Right renal pelvis (tissue), 4 donors: ENCODE measurements at places on chromosomes 4 and X. TPM values are rescaled to one million over a fixed set of nuclear protein-coding genes. Genes with fewer than 3 reads are reported as not detected.

- DNase-seq: no peak
These were observed 412 bp downstream of the SLC10A3 start for GRCh38 chrX:154490021-154490413.

SPANXB1 gene
- polyA plus RNA-seq: not detected

DNA sequence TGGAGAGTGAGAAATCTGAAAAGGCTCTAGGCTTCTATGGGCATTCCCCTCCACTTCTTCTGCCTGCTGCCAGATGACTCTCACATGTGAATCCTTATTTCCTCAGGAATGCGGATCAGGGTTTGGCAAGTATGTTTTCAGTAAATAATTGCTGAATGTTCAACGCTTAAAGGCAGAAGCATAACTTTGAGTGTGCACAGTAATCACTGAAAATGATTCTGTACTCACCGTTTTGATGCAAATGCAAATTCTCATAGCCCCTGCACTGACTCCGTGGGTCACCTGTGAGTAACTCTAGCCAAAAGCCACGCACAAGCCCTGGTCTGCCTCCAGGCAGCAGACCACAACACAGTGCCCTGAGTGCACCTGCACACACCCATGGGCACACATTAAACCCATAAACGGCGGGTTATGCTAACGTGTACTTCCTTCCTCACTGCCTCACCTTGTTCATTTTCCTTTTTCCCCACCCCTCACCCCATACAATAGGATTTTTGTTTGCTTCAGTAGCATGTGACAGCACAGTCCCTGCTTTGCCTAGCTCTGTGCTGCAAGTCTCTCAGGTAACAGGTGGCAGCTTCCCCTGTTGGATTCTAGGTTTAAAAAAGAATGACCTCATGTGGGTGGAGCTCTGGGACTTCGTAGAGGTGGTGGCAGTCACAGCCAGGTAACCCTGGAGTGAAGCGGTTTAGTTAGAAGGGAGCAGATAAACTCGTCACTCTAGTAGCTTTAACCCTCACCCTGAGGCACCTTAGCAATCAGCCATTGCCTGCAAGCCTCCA, at the start of gene ARHGEF38:
Gene ARHGEF38, plus strand, starts transcription at position 656 of the 782 bp plus-strand sequence. CDS start 146 bp downstream, outside the sequence.
- no peak for DNase-seq

TMPRSS11A gene
- polyA plus RNA-seq: not detected

RBM3 gene
- polyA plus RNA-seq: 290 TPM

NSUN7 gene
- polyA plus RNA-seq: 12.9 TPM

- no peak for DNase-seq
These were observed 113.6 kb downstream of the RTL9 start for GRCh38 chrX:110472265-110472664.

TMEM156 gene
- polyA plus RNA-seq: 4.8 TPM

SYTL4 gene
- 23.0 TPM for polyA plus RNA-seq

WNK3 gene
- 5.1 TPM for polyA plus RNA-seq

GRCh38 chr4:150080337-150080736, 2.1 kb downstream of the DCLK2 start:
- DNase-seq: no peak

MAGED4 gene
- polyA plus RNA-seq: 19.9 TPM

DNA sequence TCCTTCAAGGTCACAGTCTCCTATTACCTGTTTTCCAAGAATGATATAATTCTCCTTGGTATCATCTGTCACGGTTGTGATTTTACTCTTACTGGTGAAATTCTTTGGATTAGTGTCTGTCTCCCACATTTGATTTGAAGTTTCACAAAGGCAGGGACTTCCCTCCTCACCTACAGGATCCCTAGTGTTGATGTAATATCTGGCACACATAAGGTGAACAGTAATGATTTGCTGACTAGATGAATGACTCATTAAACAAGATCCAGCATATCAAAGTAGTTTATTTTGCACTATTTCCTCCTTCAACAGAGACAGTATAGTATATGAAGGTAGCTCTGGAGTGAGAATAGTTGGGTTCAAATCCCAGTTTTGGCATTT, 135.3 kb upstream of the IL1RAPL2 start:
- no peak for DNase-seq

ARHGAP4 gene
- polyA plus RNA-seq: 28.8 TPM

DNA sequence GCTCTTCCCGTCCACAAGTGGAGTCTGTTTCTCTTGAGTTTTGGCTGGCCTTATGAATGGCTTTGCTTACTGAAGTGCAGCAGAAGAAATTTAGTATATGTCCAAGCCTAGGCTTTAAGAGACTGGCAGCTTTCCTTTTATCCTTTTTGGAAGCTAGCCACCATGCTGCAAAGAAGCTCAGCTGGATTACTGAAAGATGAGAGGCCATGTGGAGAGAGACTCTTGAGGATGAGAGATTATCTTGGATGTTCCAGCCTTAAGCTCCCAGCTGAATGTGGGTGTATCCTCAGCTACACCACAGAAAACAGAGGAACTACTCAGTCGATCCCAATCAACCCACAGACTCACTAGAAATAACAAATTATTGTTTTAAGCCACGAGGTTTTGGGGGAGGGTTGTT, 12.5 kb downstream of the CCNG2 start:
- DNase-seq: no peak

GRCh38 chr4:87209696-87210095, 10.7 kb downstream of the KLHL8 start:
- DNase-seq: no peak

DNA sequence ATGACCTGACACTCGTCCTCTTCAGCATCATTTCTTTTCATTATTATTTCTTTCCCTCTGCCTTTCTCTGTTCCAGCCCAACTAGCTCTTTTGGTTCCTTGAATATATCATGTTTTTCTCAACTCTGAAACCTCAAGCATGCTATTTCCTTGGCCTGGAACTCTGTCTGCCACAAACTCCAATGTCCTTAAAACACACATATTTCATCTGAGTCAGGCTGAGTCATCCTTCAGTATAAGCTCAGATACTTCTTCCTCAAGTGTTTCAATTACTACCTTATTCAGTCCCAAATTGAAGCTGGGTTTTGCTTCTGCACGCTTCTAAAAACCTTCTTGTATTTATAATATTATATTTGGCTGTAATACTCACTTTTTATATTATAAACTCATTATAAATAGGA, 424.2 kb downstream of the PDGFC start:
- no peak for DNase-seq

DNA sequence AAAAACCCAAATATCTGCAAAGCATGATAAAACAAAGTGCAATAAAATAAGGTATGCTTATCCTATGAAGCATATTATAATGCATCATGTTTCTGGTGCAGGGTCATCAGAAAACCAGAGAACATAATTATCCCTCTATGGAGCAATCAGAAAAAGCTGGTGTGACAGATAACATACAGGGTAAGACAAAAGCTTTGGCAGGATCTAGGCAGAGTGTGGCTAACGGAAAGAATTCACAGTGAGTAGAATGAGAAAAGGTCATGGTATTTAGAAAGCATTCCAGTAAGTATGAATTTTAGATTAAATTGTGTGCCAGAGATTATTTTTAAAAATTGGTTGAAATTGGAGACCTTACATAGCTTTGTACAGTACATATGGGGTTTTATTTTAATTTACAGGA, 29.0 kb upstream of the UGT2B4 start:
- no peak for DNase-seq

PRR32 gene
- not detected for polyA plus RNA-seq

GRCh38 chr4:81512001-81512756, 40.5 kb upstream of the RASGEF1B start:
- DNase-seq: no peak

HTR2C gene
- 0.72 TPM for polyA plus RNA-seq

RAB39B gene
- 3.3 TPM for polyA plus RNA-seq

- no peak for DNase-seq
These were observed 46.1 kb downstream of the GRK4 start for GRCh38 chr4:3009422-3009821.

POF1B gene
- 1.7 TPM for polyA plus RNA-seq

SCRG1 gene
- 0.31 TPM for polyA plus RNA-seq

- no peak for DNase-seq
These were observed 9.8 kb downstream of the SPP1 start for GRCh38 chr4:87985097-87985886.

GRCh38 chr4:181982437-181982836, 260.8 kb upstream of the TENM3 start:
- DNase-seq: no peak
